ENCODE measurements at places on chromosomes 7 and 10. TPM values are rescaled to one million over a fixed set of nuclear protein-coding genes. Genes with fewer than 3 reads are reported as not detected.
A peak's percentile ranks its signal among the peaks of the same experiment; 100 is the strongest.

DNA sequence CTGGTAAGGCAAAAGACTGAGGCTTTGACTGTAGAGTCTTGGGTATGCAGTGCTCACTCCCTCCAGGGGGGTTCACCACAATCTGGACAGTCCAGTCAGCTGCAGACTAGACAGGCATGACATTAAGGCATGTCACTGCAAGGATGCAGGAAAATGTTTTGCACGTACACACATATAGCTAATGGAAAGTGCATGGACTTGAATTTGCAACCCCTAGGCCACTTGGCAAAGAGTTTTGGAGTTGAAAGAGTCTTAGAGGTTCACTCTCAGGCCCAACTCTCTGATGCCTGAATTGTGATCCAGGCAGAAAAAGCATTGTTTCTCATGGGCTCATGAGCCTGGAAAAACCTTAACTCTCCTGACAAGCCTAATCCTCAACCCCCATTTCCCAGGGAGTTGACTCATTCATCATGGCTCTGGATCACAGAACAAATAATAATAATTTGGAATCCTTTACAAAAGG lies 51.9 kb downstream of the LAMB4 start:
- DNase-seq: no peak

- DNase-seq: no peak
Measured at GRCh38 chr10:49187044-49187484, 1.1 kb downstream of the TMEM273 start.

DNA sequence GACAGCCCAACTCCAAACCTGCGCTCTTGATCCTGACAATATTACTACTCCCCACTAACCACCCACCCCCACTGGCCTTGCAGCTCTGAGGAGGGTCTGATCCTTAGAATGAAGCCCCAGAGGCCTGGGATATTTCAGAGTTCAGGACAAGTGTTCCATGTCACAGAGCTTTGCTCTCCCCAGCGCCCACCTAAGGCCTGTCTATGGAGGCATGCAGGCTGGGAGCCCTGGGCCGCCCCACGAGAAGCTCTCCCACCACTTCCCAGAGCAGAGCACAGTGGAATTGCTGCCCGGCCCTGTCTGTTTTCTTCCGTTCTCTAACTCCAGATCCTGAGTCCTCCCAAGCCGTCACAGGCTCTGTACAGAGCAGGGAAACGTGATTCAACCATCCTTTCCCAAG lies 74.6 kb downstream of the COL13A1 start:
- DNase-seq: no peak

DNA sequence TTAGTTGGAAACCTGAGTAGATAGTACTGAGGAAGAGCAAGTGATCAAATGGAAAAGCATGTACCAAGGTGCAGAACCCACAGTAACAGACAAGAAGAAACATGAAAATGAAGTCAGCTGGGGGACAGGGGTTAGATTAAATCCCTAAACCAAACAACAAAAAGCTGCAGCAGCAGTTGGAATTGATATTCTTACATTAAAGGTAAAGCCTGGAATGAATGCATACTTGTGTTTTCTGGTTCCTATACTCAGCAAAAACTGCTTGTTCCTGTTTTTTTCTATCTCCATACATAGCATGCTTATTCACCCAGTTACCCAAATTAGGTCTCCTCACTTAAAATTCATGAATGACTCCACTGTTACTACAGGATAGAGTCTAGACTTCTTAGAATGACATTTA lies 92.4 kb downstream of the TPST1 start:
- no peak for DNase-seq

DNA sequence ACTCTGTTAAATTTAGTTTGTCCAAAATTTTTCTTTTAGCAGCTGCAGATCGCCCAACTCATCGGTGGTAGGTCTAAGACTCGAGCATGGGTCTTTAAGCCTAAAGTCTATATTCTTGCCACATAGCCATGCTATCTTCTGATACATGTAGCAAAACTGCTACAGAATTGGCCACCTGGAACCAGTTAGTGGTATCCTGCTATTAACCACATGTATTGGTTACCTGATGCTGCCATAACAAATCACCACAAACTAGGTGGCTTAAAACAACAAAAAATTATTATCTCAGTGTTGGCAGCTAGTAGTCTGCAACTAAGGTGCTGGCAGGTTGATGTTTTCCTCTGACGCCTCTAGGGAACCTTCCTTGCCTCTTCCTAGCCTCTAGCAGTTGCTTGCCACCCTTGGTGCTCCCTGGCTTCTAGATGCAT lies 96.7 kb upstream of the PIK3CG start:
- DNase-seq: no peak

DNA sequence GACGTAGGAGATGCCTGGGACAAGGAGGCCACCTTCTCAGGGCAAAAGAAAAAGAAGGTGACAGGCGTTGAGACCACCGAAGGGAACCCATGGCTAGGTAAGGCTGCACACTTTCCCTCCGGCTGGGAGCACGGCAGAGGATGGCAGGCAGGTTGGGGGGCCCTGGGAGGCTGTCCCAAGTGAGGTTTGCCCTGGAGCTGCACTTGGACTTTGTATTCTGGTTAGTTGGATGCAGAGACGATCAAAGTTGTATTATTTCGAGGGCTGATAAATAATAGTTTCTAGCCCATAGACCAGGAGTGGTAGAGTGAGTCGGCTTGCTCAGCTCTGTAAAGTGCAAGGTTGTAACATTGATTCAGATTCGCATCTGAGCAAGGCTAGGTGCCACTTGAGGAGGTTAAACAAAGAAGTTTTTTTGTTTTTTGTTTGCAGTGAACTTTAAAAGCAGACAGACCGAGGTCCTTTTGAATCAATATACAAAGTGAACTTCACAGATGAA lies 608 bp downstream of the ENTPD7 start:
- DNase-seq: no peak

- peak; percentile 24 for DNase-seq
Measured at GRCh38 chr7:81005254-81005653, 86.4 kb upstream of the SEMA3C start.

DNA sequence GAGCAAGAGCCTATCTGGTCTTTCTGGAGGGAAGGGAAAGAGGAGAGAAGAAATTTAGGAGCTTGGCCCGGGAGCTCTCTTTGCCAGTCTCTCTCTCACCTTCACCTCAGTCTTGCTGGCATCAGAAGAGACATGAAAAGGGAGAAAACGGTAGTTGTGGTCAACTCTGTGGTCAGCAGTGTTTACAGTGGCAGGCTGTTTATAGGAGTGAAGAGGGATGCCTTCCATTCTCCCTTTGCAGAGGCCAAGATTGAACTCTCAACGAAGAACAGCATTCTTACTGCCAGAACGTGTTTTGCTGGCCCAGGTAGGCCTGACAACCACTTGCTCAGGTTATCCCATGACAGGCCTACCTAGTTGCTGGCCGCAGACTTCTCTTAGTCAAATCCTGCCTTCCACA lies 133.3 kb downstream of the CCDC3 start:
- DNase-seq: no peak

DNA sequence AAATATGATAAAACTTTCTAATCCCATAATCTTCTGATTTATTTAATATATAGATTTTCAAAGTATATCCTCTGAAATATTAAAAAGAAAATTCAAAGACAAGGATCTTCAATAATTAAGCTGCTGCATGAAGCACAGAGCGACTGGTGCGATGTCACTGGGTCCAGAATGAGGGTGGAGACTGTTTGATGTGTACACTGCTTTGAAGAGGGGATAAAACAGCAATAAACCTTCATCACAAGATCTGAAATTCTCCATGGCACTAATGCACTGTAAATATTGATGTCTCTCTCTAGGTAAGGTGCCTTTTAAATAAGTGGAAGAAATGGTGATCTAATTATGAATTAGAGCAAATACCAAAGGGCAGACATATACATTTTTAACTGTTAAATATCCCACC lies 337.8 kb downstream of the PARD3 start:
- no peak for DNase-seq

DNA sequence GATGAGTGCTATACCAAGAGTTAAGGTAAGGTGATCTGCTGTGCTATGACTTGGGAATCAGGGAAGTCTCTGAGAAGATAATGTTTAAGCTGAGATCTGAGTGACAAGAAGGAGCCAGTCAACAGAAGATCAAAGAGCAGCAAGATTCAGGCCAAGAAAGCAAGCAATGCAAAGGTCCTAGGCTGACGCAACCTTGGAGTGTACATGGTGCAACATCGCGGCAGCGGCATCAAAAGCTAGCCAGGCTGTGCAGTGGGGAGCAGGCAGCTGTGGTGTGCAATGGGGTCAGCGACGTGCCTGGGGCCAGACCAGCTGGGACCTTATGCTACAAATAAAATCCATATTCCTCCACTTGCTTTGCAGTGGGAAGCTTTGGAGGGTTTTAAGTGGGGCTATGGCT lies 324.1 kb downstream of the LRMDA start:
- no peak for DNase-seq

DNA sequence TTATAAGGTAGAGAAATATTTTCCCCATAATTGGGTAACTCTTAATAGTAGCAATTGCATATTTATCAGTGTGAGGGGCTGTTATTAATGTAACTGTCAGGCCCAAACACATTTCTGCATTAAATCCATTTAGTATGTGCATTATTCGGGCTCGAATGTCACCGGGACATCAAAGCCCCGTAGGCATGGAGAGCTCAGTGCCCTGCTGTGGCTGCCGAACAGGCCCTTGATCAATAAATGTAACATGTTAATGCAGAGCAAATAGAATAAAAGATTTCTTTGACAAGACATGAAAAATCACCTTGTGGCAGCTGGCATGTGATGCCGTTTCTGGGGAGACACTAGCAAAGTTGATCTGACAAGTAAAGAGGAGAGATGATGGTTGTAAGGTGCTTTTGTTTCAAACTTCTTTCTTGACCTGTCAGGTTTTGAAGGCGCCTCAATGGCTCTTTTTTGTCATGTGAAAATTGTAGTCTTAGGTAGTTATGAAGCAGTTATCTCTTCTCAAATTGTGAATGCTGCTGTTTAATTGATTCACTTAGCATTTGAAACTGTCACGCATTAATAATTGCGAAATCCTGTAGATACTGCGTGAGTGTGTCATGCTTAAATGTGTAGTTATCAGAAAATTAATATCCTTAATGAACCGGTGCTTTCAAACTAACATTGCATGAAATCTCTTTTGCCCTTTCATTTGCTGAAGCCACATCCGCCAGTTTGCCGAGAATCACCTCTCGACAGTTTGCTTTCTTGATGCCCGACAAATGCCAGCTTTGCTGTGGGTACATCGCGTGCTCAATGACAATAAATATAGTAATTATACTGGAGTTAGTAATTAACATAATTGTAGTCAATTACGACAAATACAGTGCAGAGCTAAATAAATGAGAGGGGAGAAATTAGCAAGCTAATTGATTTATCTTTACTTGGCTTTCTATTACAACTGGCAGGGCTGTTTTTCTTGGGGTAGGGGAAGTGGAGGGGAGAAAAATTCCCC lies 19.5 kb downstream of the LRMDA start:
- no peak for DNase-seq

DNA sequence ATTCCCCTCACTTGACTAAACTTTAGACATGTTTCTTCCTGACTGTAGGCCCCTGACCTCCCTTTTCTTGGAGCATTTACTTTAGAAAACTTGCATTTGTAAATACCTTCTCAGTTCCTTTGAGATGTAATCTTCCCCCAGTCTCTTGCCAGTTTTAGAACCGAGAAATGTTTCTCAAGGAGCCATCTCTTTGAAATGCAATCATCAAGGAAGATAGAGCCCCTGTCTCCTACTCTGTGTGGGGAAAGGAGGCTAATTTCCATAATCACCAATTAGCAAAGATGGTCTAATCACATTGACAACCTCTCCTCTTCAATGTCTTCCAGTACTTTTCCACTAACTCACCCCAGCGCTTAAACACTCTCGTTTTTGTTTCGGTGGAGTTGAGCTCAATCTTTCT lies 70.0 kb upstream of the SMIM30 start:
- DNase-seq: no peak

DNA sequence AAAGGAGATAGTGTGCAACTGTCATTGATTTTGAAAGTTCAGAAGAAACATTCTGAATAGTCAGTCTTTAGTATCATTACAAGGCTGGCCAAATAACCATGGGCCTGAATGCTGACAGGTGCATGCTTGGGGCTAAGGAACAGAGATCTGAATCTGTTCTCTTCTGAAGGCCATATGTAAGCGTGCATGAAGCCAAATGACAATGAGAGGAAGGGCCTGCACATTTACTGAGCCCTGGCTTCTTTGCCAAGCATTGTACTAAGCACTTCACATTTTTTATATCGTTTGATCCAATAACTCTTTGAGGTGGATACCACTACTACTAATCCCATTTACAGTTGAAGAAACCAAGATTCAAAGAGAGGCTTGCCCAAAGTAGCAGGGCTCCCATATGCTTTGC lies 22.5 kb upstream of the TIAL1 start:
- DNase-seq: no peak

- peak; percentile 67 for DNase-seq
Measured at GRCh38 chr7:101058355-101058754, 26.9 kb upstream of the TRIM56 start.

GRCh38 chr7:96636342-96636860 lies 73.2 kb downstream of the SEM1 start:
- no peak for DNase-seq

DNA sequence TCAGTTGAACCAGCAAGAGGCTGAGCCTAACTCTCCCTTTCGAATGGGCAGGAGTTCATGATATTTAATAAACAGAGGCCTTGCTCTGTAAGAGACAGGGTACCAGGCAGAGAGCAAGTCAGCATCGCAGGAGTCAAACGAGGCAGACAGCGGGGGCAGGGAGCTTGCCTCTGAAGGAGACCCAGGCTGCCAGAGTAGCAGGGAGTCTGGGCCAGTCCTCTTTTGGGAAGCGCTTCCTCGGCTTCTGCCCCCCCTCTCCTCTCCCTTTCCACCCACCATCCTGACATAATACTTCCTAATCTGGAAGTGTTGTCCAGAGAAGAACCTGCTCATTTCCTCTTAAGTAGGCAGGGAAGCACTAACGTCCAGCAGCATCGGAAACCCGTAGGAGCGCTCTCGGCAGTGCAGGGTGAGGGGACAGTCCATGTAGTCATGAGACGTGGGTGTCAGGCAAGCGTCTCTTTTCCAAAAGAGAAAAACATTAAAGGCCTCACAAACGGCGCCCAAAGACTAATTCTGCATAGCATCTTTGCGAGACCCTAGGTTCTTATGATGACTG lies 171.1 kb downstream of the EGFR start:
- DNase-seq: no peak

DNA sequence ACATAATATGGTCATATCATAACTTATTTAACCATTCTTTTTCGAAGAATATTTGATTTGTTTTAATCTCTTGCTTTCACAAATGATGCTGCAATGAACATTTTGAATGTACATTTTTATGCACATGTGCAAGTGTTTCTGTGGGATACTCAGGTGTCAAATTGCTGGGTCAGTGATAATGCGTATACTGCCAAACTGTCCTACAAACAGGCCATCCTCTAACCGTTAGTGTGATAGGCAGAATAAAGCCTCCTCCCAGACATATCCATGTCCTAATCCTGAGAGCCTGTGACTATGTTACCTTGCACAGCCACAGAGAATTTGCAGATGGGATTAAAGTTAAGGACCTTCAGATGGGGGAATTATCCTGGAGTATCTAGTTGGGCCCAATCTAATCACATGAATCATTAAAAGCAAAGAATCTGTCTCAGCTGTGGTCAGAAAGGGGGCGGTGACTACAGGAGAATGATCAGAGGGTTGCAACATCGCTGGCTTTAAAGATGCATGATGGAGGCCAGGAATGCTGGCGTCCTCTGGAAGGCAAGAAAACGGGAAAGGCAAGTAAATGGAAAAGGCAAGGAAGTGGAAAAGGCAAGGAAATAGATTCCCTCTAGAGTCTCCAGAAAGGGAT lies 46.7 kb downstream of the FZD1 start:
- DNase-seq: peak; percentile 57

CTTNBP2 gene
- total RNA-seq: 4.3 TPM

CFTR gene
- 0.37 TPM for total RNA-seq

EGR2 gene
- total RNA-seq: 2.3 TPM

TMEM229A gene
- total RNA-seq: not detected

GIMAP7 gene
- total RNA-seq: 26.0 TPM

PPP1R17 gene
- not detected for total RNA-seq

RASA4 gene
- total RNA-seq: 33.5 TPM

NKX1-2 gene
- not detected for total RNA-seq

BTBD16 gene
- total RNA-seq: 0.37 TPM

Measured in left cardiac atrium (tissue), 4 donors.